Neural progenitor cell (in vitro differentiated cells): ENCODE measurements at places on chromosomes 1 and 21.
A peak's percentile ranks its signal among the peaks of the same experiment; 100 is the strongest.

GRCh38 chr21:26127918-26128317, 42.7 kb downstream of the APP start:
- no peak for DNase-seq

- DNase-seq = no peak
These were observed 59.0 kb upstream of the CACYBP start for GRCh38 chr1:174940646-174941175.

DNA sequence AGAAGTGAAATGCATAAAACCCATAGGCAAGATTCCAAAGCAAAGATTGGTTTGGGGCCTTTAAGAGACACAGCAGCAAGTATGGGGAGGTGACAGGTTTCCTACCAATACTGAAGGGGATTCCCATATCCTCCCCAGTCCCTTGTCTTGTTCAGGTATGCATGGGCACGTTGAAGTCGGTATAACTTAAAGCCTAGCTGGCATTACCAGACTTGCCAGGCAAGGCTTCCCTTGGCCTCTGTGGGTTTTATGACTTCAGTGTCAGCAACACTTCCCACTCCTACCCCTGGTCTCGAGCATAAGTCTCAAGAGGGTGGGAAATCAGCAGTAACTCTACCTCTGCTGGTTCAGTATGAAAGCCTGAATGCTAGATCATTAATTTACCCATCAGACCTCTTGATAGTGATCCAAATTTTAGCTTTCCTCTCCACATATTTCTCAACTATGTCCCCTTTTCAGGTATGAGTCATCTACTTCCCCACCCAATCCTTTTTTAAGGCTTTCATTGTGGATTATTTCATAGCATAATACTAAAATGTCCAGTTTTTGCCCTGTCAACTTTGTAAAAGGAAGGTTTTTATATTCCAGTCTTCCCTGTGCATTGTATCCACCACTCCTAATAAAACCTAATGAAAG, 6.8 kb downstream of the CYP4X1 start:
- DNase-seq = no peak

- DNase-seq = no peak
These were observed 23.1 kb upstream of the RGS4 start for GRCh38 chr1:163046071-163046470.

DNA sequence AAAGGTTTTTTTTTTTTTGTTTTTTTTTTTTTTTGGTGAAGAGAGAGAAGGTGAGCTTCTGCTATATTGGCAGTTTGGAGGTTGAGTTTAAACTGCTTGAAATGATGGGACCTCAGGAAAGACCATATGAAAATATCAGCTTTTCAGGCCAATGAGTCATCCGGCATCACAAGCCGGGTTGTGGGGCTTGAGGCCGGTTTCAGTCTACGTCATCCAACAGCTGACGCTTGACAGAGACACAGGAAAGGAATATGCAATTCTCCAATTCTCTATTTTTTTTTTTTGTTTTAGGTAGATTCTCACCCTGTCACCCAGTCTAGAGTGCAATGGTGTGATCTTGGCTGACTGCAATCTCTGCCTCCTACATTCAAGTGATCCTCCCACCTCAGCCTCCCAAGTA, 52.4 kb downstream of the KCNJ6 start:
- no peak for DNase-seq

DNA sequence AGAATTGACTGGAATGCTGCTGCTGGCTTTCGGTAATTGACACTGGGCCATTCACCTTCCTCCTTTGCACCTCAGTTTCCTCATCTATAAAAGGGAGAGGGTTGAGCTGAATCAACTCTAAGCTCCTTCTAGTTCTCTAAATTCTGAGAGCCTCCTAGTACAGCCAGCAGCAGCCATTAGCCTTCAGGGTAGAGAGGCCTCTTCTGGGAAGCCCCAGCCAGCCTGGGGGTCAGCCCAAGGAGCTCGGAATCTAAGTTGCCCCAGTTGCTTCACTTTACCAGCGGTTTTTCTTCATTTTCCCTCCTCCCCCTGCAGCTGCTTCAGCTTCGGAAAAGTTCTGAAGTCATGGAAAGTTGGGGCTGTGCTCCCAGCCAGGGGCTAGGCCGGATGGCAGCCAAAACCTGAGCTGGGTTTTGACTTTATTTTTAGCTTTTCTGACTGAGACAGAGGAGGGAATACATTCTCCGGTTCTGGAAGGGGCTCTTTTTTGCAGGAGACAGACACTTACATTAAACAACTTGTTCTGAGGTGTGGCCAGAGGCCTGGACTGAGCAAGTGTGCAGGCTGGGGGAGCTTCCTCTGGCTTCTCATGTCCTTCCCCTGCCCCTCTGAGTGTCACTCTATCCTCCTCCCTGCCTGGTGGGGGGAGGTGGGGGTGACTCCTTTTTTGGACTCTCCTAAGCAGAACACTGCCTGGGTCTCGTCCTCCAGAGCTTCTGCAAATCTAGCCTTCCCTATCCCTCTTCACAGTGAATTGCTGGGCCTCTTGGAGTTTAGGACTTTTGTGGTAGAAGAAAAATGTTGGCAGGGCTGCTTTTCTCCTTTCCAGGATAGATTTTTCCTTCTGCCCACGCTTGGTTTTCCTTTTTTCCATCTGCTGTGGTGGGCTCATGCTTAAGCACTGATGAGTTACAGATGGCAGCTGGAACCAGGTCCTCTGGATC, 14.4 kb downstream of the LMNA start:
- DNase-seq = no peak

DNA sequence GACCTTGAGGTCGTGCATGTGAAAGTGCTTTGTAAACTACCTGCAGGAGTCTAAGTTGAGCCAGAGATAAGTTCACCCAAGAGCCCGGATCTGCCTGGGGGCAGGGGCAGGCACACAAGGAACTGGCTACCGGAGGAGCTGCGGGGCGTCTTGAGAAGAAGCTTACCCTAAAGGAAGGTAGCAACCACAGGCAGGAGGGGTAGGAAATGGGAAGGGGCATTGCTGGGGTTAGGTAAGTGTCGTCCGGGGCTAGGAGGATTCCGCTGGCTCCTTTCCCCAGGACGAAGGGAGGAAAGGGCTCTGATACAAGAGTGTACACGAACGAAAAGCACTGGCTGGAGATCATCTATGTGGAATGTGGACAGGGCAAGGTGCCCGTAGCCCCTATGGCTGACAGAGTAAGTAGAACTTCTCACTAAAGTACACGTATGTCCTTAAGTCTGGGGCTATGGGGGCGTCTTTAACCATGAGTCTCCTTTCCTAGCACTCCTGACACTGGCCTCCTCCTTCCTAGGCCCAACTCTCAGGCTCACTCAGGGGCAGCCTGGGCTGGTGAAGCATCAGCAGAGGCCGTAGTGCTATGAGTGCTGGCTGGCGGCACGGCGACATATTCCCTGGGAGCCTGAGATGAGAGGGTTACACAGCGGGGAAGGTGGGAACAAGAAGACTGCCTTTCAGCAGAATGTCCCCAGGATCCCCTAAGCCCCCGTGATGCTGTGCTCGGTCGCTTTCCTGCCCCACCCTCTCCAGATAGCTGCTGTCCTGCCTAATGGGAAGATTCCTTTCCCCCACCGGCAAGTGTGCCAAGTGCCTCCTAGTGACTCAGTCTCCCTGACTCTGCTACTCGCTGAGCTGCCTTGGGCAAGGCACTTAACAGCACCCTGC, 9.1 kb upstream of the GALNT2 start:
- DNase-seq = no peak

DNA sequence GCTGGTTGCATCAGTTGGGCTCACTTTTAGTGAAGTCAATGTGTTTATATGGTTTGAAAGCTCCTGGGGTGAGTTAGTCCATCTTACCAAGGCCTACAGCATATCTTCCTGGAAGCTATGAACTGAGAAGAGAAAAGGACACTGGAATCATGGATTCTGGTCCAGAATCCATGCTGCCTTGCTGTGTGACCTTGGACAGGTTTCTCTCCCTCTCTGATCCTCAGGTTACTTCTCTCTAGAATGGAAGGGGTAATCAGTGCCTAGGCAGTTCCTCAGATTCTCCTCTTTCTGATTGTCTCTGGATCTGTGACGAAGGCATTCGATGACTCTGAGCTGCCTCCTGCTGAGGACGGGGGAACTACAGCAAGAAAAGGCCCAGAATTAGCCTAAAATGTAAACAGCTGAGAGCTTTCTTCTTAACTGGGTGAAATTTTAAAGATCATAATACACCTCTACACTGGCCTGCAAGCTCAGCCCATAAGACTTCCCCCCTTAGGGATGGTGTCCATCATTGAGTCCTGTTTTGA, 425.0 kb upstream of the VAMP3 start:
- no peak for DNase-seq

DNA sequence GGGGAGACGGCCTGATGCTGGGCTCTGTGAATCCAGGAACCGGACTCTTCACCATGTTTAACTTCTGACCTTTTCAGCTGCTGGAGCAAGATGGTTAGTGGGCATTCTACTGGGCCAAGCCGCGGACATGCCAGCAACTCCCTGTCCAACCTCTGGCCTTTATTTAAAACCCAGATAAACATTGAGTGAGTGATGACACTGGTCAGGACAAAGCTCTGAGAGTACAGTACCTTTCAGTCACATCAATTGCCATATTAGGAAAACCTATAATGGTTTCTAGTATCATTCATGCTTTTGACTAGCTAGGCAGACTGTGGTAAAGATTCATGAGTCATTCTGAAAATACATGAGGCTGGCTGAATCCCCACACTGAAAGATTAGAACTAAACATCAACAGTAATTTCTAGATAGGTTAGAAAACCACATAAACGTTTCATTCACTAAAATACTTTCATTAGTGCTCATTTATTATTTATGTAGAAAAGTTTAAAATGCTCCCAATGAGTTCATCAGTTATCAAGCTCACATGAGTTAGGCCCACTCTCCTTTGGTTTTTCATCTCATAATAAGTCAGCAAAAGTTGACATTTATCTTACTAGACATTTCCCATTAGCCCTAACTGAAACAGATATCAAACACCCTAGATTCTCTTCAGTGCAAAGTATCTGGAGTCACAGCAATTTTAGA, 7.1 kb upstream of the ACTA1 start:
- no peak for DNase-seq

- no peak for DNase-seq
These were observed 115.5 kb downstream of the SYF2 start for GRCh38 chr1:25116832-25117231.

GRCh38 chr1:157137408-157138219, 581 bp downstream of the ETV3 start:
- peak; percentile 50 for DNase-seq

DNA sequence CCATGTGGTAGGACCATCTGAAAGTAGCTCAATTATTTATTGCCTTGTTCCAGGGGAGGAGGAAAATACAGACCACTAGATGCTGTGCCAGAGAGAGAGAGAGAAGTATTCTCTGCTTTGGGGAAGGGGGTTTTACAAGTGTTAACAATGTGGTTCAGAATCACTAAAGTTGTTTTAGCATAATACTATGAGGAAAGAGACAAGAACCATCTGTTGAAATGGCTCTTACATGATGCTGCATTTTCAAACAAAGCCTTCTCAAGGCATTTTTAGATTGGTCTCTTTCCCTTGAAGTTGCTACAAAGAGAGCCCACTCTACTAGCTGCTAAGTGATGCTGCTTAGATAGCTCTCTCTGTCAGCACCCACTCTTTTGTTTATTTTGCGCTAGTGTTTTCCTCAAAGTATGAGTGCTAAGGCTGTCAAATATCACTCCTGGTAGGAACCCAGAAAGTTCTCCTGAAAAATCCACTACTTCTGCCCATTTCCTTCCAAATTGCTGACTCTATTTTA, 255.1 kb downstream of the NFIA start:
- no peak for DNase-seq

GRCh38 chr21:42617486-42617885, 35.9 kb upstream of the PDE9A start:
- no peak for DNase-seq

- peak; percentile 39 for DNase-seq
These were observed 96.4 kb downstream of the UBR4 start for GRCh38 chr1:19113697-19114092.

DNA sequence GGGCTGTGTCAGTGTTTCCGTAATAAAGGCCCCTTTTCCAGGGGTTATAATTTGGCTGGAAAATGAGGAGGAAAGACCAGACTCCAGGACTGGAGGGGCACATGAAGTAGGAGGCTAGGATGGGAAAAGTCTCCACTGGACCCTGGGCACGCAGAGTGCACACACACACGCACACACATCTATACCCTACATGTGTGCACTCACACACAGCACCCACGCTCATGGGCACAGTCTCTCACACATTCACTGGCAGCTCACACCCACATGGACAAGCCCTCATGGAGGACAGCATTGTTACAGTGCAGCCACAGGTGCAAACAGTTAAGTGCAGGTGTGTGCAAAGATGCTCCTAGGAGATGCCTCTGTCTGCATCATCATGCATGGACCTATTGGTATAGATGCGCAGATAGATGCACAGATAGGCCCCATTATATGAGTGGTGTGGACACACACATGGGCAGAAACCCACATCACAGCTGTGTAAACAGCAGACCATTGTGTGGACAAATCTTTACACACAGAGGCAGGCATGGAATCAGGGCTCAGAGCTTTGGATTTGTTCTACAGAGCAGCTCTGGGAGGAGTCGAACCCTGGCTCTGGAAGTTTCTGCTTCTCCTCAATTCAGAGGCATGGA, 9.1 kb upstream of the RUNX3 start:
- no peak for DNase-seq

- no peak for DNase-seq
These were observed 1.8 kb downstream of the PIK3R3 start for GRCh38 chr1:46130606-46131005.

GRCh38 chr1:42381280-42381673, 685 bp downstream of the RIMKLA start:
- DNase-seq = no peak

DNA sequence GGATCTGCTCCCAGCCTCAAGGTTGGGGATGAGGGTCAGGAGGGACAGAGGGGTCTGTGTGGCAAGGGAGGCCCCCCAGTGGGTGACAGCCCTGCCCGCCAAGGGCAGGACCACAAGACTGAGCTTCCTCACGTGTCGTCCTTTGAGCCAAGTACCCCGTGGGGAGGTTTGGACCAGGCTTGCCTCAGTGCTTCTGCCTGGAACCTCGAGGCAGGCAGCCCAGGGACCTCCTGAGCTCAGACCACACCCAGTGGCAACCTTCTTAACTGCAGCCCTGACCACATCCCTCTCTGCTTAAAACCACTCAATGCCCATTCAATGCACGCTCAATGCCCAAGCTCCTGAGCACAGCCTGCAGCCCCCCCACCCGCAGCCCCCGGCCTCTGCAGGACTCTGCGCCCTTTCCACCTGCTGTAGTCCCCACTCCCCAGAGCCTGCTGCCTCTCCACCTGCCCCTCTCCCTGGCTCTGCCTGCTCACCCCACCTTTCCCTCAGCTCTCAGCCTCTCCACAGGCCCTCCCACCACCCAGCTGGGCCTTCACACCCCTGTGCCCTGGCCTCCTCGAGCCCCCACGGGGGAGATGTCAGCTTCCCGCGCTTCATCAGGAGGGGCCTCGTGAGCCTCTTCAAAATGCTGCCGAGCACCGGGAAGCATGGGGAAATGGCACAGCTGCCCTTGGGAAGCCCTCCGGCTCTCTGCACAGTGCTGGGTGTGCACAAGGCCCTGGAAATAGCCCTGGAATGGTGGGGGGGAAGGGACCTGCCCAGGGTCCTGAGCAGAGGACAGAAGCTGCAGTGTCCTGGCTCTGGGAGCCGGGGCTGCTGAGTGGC, 129.3 kb upstream of the VAMP3 start:
- DNase-seq = peak; percentile 38
